ENCODE measurements at places on chromosomes 5 and 9.

DNA sequence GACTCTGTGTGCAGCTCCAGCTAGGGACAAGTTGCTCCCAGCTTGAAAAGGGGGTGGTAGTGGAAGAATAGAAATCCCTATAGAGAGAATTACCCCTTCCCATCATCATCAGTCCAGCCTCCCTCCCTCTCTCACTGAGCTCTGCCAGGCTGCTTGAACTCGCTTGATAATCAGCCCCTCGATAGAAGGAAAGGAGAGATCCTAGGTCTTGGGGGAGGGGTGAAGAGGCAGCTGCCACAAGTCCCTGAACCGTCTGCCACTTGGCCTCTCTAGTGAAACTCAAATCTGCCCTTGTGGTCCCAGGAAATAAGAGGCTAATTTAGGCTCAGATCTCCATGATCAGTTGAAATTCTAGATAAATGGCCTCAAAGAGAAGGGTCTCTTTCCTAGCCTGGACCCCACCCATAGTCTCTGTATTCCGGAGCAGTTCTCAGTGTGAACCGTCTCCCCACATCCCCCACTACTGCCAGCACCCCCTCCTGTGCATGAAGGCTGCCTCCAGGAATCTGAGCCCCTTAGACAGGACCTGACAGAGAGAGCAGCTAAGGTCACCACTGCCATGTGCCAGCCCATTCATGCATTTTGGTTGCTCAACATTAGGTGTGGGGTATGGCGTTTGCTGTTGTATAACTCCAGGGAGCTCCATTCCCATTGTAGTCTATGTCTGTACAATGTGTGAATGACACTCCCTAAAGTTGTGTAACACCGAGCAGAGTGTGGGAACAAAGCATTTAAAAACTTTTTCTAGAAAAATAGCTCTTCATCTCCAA is 5.5 kb downstream of the DNAJB5 start:
- DNase-seq: peak; percentile 51

GRCh38 chr9:6955251-6955921 is 197.6 kb downstream of the KDM4C start:
- DNase-seq: no peak

DNA sequence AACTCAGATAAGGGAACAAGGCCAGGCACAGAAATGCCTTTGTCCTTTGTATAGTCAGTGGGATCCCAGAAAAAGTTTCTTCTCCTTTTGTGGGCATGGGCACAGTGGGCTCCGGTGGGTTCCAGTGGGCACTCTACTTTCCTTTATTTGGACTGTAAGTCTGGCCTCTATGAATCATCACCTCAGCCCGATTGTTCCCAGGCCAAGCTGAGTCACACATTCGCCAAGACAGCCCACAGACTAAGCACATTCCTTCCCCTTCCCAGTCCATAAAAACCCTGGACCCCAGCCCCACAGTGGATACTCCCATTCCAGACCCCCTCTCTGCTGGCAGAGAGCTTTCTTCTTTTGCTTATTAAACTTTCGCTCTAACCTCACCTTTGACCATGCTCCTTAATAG is 165.0 kb downstream of the FBXL17 start:
- no peak for DNase-seq

GRCh38 chr9:127975376-127976315 is 5.1 kb downstream of the EEIG1 start:
- peak; percentile 5 for DNase-seq

DNA sequence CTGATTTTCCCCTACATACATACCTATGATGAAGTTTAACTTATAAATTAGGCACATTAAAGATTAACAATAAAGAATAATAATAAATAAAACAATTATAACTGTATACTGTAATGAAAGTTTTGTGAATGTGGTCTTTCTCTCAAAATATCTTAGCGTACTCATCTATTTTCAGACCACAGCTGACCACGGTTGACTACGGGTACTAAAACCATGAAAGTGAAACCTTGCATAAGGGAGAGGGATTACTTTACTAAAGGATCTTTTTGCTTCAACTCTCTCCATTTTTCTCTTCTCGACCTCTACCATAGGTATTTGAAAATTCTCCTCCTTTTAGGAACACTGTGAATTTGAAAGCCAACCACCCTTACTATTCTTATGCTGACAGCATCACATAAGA is 475.5 kb downstream of the CETN3 start:
- DNase-seq: no peak

DNA sequence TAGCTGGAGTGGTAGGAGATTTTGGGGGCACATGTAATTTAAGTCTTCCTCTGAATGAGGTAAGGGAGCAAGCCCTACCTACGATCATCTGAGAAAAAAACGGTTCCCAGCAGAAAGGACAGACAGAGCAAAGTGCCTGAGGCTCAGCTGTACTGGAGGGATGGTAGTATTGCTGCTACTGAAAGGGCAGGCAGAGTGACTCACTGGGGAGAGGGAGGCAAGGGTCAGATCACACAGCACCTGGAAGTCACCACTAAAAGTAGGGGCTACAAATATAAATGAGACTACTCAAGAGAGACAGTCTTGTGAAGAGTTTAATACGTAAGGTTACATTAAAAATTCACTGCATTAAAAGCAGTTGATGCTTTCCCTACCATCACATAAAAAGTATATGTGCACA is 75.9 kb downstream of the NFIB start:
- no peak for DNase-seq

- no peak for DNase-seq
Measured at GRCh38 chr9:6268826-6269397, 53.3 kb downstream of the IL33 start.

DNA sequence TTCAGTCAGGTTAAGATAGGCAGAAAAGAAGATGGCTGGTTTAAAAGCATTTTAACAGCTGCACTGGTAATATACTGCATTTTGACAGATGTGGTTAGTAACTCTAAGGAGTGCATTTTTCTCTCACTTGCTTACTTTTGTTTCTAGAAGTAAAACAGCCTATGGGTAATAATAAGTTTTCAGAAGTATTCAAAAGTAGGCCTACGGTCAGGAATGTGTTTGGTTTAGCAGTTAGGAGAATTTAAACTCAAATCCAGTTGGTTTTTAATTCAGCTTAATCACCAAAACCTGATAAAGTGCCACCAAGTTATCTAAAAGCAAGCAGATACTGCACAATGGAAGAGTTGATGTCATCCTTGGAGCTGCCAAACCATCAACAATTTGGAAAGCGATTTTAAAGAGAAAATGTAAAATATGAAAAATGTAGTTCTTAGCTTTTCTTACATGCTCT is 160.3 kb downstream of the ARSB start:
- peak; percentile 93 for DNase-seq

- DNase-seq: no peak
Measured at GRCh38 chr5:89916131-89916530, 493.4 kb downstream of the CETN3 start.

GRCh38 chr5:170306381-170306831 is 8.8 kb upstream of the LCP2 start:
- no peak for DNase-seq

All from muscle of leg (tissue), 16 donors.